Urinary bladder (tissue), 4 donors: ENCODE measurements at places on chromosomes 5 and 9.

DNA sequence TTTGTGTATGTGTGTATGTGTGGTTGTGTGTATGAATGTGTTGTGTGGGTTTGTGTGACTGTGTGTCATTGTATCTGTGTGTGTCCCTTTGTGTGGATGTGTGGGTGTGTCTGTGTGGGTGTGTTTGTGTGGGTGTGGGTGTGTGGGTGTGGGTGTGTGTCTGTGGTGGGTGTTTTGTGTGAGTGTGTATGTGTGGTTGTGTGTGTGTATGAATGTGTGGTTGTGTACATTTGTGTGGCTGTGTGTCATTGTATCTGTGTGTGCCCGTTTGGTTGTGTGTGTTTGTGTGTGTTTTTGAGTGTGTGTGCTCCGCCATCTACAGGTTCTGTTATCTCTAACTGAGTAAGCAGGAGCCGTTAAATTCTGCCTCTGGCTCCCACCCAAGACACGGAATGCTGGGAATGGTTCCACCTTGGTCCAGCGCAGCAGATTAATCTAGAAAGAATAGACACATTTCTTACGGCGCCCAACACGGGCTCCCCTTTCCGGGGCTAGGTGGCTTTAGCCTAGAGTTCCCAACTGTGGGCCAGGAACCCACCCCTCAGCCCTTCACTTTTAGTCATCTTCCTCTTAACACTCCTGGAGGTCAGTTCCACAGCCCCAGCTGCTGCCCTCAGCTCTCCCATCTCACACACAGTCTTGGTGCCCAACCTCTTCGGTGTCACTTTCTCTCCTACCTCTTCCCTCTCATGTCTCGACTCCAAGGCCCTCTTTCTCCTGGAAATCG lies 197.1 kb downstream of the TTLL11 start:
- DNase-seq, result no peak

- DNase-seq, result no peak
Measured at GRCh38 chr9:87834357-87834756, 48.3 kb upstream of the SPATA31E1 start.

DNA sequence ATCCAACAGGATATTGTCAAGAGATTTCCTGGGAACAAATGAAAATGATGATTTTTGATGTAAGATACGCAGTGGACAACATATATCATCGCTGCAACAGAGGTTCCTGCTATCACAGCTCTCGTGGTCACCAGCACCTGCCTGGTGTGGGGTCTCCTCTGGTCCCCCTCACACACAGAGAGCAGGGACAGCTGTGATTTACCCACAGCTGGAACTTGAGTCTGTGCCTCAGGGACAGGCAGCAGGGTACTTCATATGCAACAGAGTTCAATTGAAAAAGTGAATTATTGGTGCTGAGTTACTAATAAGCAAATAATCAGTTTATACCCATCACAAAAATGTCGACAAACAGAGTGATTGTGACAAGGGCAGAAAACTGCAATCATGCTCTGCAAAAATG lies 93.4 kb downstream of the LMX1B start:
- DNase-seq, result no peak

DNA sequence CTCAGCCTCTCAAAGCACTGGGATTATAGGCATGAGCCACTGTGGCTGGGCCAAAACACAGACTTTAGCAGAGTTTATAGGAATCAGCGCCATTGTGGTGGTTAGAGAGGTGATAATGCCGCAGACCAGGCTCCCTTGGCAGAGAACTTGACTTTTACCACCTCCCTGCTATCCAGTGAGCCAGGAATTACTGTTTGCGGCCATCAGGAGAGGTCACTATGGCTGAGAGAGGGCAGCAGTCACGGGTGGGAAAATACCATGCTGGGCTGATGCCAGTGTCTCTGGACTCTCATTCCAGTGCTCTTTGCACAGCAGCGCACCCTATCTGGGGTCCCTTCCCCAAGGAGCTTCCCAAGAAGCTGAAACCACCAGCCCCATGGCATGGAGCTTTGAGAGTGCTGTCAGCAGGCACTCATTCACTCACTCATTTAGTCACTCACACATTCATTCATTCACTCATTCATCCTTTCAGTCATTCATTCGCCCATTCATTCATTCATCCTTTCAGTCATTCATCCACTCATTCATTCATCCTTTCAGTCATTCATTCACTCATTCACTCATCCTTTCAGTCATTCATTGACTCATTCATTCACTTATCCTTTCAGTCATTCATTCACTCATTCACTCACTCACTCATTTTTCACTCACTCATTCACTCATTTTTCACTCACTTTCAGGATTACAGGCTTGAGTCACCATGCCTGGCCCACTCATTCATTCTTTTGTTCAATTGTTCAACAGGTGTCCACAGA lies 27.3 kb upstream of the RNU6ATAC start:
- DNase-seq, result no peak

- no peak for DNase-seq
Measured at GRCh38 chr5:169374761-169375160, 73.8 kb upstream of the SLIT3 start.

GRCh38 chr5:82561797-82562196 lies 283.6 kb upstream of the RPS23 start:
- DNase-seq, result no peak
